ENCODE measurements at places on chromosomes 1 and 21. TPM values are rescaled to one million over a fixed set of nuclear protein-coding genes. Genes with fewer than 3 reads are reported as not detected.
A peak's percentile ranks its signal among the peaks of the same experiment; 100 is the strongest.

HUNK gene
- 29.1 TPM for total RNA-seq

GRCh38 chr1:182135946-182136345, 74.4 kb upstream of the ZNF648 start:
- DNase-seq: no peak

S100A7 gene
- total RNA-seq: not detected

LCE2B gene
- not detected for total RNA-seq

DNALI1 gene
- 28.6 TPM for total RNA-seq

BNIPL gene
- total RNA-seq: 0.79 TPM

EPHB2 gene
- total RNA-seq: 60.3 TPM

DNA sequence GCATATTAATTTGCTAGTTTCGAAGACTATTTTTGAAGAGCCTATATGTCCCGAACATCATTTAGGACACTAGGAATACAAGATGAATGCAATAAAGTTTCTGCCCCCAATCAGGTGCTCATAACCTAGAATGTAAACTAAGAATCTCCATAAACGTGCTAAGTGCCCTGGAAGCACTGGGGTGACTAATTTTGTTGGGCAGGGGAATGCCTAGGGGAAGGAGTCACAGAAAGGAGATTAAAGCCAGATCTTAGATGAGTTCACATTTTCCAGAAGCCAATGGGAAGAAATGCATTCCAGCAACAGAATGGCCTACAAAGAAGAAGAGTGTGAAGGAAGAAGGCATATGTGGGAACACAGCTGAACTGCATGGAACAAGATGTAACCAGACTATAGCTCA, 19.5 kb downstream of the SCYL3 start:
- DNase-seq: no peak

DNA sequence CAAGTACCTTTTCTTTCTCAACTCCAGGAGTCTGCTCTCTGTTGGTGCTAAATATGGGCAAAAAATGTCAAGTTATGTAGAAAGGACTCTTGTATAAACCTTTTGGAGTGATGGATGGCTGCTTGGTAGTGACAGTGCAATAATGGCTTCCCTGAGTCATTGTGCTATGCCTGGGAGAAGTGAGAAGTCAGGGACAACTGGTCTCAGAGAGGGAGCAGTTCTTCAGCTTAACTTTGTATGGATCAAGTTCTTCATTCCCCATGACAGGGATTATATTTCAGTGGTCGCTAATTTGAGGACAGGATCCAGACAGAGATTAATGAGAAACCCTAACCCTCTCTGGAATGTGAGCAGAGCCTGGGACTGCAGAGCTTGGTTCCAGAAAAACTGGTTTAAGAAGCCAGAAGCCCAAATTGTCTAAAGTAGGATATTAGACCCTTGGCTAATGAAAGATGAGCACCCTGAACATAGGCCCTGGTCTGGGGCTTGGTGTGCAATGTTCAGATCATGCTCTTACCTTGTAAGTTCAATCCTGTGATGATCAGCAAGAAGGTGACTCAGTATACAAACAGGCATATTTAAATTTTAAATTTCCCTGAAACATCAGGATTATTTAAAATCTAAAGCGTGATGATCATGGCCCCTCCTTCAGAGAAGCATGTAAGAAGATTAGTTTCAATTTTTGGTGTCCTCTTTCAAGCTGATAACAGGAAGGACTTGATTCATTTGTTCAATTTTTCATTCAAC, 50.9 kb downstream of the NTMT2 start:
- DNase-seq: no peak

DNA sequence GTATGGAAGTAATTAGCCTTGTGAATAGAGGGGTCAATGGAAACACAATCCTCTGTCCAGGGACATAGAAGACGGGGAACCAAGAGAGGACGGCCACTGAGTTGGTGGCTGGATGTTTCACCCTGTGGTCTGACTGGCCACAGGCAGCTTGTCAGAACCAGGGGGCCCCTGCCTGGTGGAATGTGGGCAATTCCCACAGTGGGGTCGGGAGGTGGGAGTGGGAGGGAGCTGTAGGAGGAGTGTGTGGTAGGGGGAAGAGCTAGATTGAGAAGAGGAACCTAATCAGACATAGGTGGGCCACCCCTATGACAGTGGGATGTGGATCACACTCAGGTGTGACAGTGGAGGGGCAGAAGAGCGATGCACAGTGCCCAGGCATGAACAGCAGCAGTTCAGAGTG, 31.3 kb downstream of the TRIM62 start:
- DNase-seq: no peak

KLHL21 gene
- 19.0 TPM for total RNA-seq

GRCh38 chr1:10685808-10686403, 110.5 kb downstream of the CASZ1 start:
- DNase-seq: no peak

LCK gene
- not detected for total RNA-seq

DNA sequence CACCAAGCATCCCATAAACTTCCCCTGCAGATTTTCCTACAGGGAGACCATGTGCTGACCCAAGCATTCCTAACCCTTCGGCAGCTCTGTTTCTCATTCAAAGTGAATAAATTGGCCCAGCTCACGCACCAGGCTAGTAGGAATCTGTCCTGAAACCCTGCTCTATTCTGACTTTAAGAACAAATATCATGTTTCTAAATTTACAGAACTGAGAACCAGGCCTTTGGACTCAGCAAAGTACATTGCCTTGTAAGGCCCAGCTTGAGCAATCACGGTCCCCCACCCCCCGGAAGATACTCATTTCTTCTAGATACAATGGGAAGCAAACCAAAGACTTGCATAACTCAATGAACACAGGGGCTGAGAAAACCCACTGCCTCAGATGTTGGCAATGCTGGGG, 160.1 kb upstream of the NFIA start:
- no peak for DNase-seq

- DNase-seq: no peak
These were observed 48.3 kb downstream of the DDR2 start for GRCh38 chr1:162680419-162681121.

- no peak for DNase-seq
These were observed 28.1 kb upstream of the WASF2 start for GRCh38 chr1:27517907-27518718.

BMP8B gene
- total RNA-seq: 1.4 TPM

TGFBR3 gene
- 14.7 TPM for total RNA-seq

DNA sequence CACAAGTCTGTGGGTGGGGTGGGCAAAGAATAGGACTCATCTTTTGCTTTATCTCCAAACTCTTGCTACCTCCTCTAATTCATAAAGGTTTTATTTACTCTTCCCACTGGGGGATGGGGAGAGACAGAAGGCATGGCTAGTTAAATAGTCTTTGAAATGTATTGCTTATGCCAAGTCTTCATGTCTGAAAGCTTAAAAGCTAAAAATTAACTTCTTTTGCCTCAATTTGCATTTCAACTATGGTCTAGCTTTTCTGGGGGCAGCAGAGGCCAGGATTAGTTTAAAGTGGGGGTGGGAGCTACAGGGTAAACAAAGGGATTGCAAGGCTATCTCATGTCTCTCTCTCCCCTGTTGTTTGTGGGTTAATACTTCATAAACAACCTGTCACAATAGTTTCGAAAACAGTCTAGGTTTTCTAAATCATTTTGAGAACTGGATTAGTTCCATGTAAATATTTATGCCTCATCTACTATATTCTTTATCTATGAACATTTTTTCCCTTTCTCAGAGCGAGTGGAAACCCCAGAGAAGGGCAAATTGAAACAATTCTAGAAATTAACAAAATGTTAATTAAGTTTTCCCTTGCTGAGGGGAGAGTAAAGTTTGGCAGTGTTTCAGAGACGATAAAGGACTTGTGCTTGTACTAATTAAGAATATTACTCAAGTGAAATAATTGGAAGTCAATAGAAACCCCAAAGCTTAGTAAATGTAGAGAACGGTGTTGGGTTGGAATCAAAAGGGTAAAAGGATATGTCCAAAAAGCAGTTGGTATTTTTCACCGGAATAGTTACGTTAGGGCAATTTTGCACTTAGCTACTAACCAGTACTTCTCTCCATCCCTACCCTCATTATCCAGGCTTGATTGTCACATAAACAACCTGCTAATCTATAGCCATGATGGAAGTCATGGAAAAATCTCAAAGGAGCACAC, 182.2 kb downstream of the GIPC2 start:
- DNase-seq: no peak

- no peak for DNase-seq
These were observed 29.6 kb downstream of the KCNN3 start for GRCh38 chr1:154840269-154841176.

SPATA21 gene
- not detected for total RNA-seq

- no peak for DNase-seq
These were observed 86.0 kb downstream of the SIM2 start for GRCh38 chr21:36784947-36785346.

- no peak for DNase-seq
These were observed 19.9 kb downstream of the ACTN2 start for GRCh38 chr1:236706183-236706582.

SLC22A15 gene
- 2.3 TPM for total RNA-seq

NTNG1 gene
- total RNA-seq: 1.3 TPM

- no peak for DNase-seq
These were observed 2.4 kb upstream of the USP33 start for GRCh38 chr1:77762072-77762476.

DNA sequence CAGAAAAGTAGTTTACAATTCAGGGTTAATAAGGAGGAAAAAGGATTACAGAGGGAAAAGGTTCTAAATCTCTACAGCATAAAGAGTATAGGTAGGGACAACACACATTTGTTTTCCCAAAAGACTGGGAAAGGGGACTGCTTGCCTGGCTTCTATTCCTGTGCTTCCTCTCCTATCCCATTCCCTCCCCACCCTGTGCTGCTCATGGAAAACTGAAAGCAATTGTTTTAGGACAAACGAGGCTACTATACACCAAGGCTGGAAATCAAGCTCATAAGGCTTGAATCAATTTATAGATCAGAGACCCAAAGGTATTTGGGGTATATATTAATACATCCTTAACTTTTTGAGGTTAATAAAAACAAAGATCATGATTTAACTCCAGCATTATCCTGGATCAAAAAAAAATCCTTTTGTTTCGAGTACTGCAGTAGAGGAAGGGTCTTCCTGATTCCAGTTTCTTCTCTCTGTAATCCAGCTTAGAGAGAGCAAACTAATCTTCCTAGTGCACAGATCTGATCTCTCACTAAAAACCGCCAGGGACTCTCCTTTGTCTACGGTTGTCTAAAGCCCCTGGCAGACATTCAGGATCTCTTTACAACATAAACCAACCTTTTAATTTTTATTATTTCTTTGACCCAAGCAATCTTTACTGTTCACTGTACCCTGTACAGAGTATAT, 37.4 kb upstream of the A3GALT2 start:
- DNase-seq: no peak

DNA sequence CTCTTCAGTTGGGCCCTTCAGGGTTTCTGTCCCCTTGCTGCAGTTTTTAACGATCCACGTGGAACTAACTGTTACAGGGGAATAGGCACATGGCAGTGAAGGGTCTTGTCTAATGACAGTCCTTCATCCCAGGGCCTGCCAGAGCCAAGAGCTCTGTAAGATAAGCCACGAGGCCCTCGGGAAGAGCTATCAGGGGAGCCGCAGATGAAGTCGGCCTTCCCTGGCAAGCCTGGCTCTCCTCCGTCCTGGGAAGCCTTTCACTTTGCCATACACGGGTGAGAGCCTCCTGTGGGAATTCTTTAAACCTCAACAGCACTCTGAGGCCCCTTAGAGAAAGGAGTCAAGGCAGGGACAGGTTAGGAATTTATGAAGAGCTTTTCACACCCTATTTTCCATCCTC, 29.0 kb downstream of the ACP6 start:
- no peak for DNase-seq

HSPG2 gene
- 103 TPM for total RNA-seq

PADI3 gene
- total RNA-seq: not detected

GRCh38 chr1:37035796-37036666, 1.7 kb upstream of the GRIK3 start:
- DNase-seq: no peak

GRCh38 chr1:243416495-243416894, 160.7 kb downstream of the SDCCAG8 start:
- no peak for DNase-seq

GRCh38 chr1:8147956-8148355, 121.8 kb upstream of the ERRFI1 start:
- no peak for DNase-seq

GRCh38 chr1:201324821-201325677, 41.7 kb downstream of the PKP1 start:
- no peak for DNase-seq

- no peak for DNase-seq
These were observed 16.5 kb upstream of the SLC25A34 start for GRCh38 chr1:15719381-15720120.

PTBP2 gene
- 75.5 TPM for total RNA-seq

DNA sequence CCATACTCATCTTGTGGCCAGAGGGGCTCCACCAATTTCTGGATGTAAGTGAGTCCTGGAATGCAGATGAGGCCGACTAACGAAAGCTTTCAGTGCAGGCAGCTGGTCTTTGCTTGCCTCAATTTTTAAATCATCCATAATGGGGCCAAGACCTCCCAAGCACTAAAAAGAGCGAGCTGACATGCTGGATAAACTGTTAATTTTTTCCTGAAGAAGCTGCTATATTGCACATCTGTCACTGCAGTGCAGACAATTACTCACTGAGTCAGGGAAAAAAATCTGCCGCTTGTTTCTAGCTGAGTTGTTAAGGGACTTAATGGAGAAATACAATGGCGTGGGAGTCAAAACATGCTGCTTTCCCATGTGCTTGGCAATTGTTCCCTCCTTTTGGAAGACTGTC, 205.5 kb downstream of the GPATCH2 start:
- DNase-seq: no peak

GRCh38 chr1:204431310-204432184, 19.9 kb upstream of the PPP1R15B start:
- DNase-seq: peak; percentile 84

MX2 gene
- total RNA-seq: not detected

- no peak for DNase-seq
These were observed 1051.7 kb downstream of the TTLL7 start for GRCh38 chr1:82947278-82947677.

PLA2G5 gene
- not detected for total RNA-seq

PALMD gene
- total RNA-seq: 0.36 TPM

DNA sequence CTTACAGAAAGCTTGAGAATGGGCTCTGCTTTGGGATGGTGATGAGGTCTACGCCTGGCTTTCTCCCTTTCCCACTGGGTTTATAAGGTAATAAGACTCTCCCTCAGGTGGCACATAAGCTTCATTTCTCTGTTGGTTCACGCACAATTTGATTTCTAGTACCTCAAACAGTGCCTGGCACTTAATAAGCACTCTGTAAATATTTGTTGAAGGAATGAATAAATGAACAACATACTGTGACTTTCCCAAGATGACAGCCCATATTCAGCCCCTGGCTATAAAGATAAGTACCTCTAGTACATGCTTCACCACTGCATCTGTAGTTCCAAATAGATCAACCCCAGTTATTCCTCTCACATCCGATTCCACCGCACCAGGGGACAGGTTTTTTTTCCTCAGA, 17.8 kb downstream of the COPA start:
- no peak for DNase-seq

Measured in neural crest cell (in vitro differentiated cells).